Tongue (tissue), 3 donors: ENCODE measurements at places on chromosomes 12 and 14. TPM values are rescaled to one million over a fixed set of nuclear protein-coding genes. Genes with fewer than 3 reads are reported as not detected.

Gene FAIM2
- total RNA-seq = 7.8 TPM

Gene SFSWAP
- 34.5 TPM for total RNA-seq

Gene TMEM119
- 42.0 TPM for total RNA-seq

DNA sequence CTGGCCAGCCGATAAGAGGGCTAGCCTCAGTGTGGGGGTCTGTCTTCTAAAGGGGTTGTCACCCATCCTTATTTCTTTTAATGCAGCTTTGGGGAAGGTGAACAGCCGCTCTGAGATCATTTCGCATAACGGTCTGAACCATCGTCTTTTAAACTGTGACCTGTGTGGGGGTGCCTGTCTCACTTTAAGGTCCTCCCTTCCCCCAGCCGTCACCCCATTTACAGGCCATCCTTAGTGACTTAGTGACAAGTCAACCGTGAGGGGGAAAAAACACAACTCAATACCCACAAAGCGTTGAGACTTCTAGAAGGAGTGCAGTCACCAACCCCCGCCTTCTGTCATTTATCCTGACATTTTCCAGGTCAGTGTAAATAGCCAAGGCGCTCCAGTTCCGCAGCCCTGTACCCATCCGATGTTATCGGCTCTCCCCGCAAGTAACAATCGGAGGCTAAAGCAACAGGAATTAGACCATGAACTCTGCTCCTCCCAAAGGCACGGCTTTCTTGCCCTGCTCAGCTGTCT is 505 bp upstream of the DENND5B start:
- DNase-seq = peak; percentile 60

- DNase-seq = no peak
Observed at GRCh38 chr12:92210071-92210470, 64.4 kb upstream of the BTG1 start.

- DNase-seq = no peak
Observed at GRCh38 chr12:110575326-110575725, 7.8 kb downstream of the PPTC7 start.

Gene PROX2
- total RNA-seq = not detected

Gene MYH6
- 3.3 TPM for total RNA-seq

- DNase-seq = no peak
Observed at GRCh38 chr14:94027566-94028449, 1.7 kb downstream of the OTUB2 start.

Gene GLS2
- 0.21 TPM for total RNA-seq

Gene HOTAIR
- not detected for total RNA-seq

Gene DPF3
- 20.6 TPM for total RNA-seq

Gene NFATC4
- total RNA-seq = 56.6 TPM

- DNase-seq = no peak
Observed at GRCh38 chr12:2003676-2004112, 563 bp downstream of the DCP1B start.

DNA sequence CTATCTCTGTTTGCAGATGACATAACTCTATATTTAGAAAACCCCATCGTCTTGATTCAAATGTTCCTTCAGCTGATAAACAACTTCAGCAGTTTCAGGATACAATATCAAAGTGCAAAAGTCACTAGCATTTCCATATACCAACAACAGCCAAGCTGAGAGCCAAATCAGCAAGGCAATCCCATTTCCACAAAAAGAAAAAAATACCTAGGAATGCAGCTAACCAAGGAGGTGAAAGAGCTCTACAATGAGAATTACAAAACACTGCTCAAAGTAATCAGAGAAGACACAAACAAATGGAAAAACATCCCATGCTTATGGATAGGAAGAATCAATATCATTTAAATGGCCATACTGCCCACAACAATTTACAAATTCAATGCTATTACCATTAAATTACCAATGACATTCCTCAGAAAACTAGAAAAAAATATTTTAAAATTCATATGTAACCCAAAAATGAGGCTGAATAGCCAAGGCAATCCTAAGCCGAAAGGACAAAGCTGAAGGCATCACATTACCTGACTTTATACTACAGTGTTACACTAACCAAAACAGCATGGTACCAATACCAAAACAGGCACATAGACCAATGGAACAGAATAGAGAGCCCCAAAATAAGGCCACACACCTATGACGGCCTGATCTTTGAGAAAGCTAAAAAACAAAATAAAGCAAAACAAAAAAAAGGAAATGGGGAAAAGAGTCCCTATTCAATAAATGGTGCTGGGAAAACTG is 901.7 kb downstream of the LRFN5 start:
- DNase-seq = no peak

Gene APOLD1
- total RNA-seq = 37.6 TPM

Gene SMIM41
- 0.82 TPM for total RNA-seq

GRCh38 chr12:9331218-9331626 is 123.0 kb upstream of the PZP start:
- DNase-seq = peak; percentile 81

Gene EML5
- 0.51 TPM for total RNA-seq

- peak; percentile 20 for DNase-seq
Observed at GRCh38 chr12:115044073-115044472, 360.1 kb upstream of the TBX3 start.

Gene SOX5
- total RNA-seq = 7.8 TPM
